ENCODE measurements at places on chromosomes 3 and 15. TPM values are rescaled to one million over a fixed set of nuclear protein-coding genes. Genes with fewer than 3 reads are reported as not detected.

The PLA2G4E gene
- not detected for total RNA-seq

The HHLA2 gene
- total RNA-seq, result not detected

The TARS3 gene
- 8.5 TPM for total RNA-seq

DNA sequence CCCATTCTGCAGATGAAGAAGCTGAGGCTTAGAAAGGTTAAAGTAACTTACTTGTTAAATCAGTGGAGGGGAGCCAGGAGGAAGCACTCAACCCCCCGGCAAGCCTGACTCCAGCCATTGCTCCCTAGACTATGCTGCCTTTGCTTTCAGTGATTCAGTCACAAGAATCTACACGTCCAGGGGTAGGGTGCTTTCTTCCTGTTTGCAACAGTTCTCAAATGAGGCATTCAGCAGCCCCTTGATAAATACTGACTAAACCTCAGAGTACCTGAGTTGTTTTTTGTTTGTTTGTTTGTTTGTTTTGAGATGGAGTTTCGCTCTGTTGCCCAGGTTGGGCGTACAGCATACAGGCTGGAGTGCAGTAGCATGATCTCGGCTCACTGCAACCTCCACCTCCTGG lies 28.6 kb downstream of the MAGEF1 start:
- no peak for DNase-seq

- DNase-seq, result no peak
These were observed 1241.5 kb upstream of the GBE1 start for GRCh38 chr3:83002869-83003445.

DNA sequence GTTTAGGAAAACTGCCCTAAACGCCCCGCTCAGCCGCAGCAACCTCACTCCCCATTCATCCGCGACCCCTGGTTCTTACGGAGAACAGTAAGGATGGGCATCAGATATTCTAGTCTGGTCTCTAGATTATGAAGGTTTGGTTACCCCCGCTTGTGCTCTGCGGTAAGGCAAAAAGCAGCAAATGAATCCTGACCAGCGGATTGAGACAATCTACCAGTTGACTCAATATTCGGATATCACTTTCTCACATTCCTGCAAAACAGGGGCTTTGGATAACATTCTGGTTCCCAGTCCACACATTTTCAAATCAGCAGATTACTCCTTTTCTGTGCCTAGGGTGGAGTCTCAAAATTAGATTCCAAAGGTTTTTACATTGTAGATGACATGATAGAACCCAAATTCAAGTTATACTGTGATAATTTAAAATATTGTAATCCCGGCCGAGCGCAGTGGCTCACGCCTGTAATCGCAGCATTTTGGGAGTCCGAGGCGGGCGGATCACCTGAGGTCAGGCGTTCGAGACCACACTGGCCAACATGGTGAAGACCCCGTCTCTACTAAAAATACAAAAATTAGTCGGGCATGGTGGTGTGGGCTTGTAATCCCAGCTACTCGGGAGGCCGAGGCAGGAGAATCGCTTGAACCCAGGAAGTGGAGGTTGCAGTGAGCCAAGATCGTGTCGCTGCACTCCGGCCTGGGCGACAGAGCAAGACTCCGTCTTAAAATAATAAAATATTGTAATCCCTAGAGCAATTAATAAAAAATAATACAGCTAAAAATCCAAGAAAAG lies 1.1 kb upstream of the CYFIP1 start:
- no peak for DNase-seq

GRCh38 chr15:46120713-46121112 lies 485.9 kb downstream of the SQOR start:
- DNase-seq, result no peak

- no peak for DNase-seq
These were observed 8.2 kb downstream of the RAB8B start for GRCh38 chr15:63197626-63198025.

Measured in glomerular endothelial cell (primary cell).